ENCODE measurements at places on chromosomes 6 and 20. TPM values are rescaled to one million over a fixed set of nuclear protein-coding genes. Genes with fewer than 3 reads are reported as not detected.

DNA sequence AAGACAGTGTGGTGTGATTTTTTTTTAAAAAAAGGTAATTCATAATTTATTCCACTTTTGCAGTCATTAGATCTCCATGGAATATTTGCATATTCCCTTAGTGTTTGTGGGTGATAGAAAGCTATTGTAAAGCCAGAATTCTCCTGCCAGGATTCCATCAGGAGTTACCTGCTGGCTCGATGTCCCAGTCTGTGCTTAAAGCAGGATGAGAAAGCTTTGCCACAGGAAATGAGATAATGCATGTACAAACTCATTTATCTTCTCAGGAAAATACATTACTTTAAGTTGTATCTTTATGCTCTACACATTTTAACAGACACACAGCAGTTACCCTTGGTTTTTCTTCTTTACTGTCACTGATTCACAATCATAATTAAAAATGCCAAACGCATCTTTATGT, 553.0 kb downstream of the CD109 start:
- DNase-seq = peak; percentile 8

DNA sequence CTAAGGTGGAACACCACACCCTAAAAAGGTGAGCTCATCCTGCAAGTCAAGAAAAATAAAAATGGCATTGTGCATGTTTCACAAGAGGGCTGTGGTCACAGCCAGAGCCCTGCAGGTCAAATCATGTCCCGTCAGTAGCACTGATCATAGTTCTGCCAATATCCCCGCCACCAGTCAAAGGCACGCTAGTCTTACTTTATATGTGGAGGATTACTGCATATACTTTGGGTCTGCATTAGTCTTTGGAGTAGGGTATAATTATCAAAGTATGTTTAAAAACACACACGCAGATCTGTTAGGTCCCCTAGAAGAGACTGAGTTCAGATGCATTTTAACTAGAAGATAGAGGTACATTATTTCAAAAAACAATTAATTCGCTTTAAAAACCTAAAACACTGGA, 1.8 kb downstream of the PERP start:
- DNase-seq = no peak

GRCh38 chr6:45420083-45420908, 42.6 kb upstream of the SUPT3H start:
- DNase-seq = peak; percentile 17

- peak; percentile 29 for DNase-seq
Observed at GRCh38 chr6:130178692-130179091, 44.1 kb downstream of the SAMD3 start.

DNA sequence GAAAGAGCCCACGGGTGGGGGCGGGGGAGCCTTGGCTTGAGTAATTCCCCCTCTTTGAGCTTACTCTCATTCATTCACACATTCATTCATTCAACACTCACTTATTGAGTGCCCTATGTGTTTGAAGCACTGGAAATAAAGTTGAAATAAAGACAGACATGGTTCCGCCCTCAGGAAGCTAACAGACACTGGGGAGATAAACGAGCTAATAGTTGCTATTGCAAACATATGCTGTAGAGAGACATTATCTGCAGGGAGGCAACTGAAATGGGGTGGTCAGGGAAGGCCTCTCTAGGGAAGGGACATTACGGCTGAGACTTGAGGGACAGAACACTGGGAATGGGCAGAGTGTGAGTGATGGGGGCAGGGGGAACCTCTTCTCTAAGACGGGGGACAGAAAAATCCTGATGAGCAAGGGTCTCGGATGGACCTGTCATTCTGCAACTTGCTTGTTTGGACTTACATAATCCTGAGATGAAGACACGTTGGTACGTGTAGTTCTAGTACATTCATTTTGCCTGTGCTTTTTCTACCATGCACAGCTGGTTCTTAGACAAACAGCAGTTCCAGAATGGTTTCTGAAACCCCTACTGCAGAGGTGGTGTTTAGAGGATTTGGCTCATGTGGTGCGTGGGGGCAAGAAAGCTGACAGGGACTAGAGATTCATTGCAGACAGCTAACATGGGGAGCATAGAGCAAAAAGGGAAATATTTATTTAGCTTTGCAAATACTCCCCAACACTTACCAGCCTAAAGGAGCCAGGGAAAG, 71.1 kb upstream of the BLCAP start:
- no peak for DNase-seq

- DNase-seq = no peak
Observed at GRCh38 chr6:7471171-7471570, 70.3 kb upstream of the DSP start.

DNA sequence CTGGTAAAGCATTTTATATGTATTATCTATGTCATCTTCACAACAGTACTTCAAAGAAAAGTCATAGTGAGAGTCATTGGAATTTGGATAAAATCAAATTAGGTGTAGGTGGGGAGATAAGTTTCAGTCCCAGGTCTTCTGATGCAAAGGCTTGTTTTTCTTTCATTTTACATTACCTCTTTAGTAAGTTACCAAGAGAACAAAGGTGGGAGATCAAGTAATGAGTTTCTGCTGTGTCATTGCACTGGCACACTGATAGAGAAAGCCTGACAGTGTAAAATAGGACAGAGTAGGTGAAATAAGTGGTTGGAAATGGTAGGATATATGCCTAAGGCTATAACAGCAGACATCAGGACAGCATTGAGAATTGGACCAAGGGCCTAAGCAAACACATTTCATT, 250.4 kb downstream of the NKAIN2 start:
- DNase-seq = no peak

Gene SYNDIG1
- total RNA-seq = not detected

Data from lung microvascular endothelial cell (primary cell).